Stomach (tissue), 19 donors: ENCODE measurements at places on chromosomes 7 and 10. TPM values are rescaled to one million over a fixed set of nuclear protein-coding genes. Genes with fewer than 3 reads are reported as not detected.
A peak's percentile ranks its signal among the peaks of the same experiment; 100 is the strongest.

ANKRD22 gene
- 7.6 TPM for total RNA-seq

GRCh38 chr7:29647020-29647654, 83.5 kb downstream of the PRR15 start:
- H3K4me3 ChIP-seq: no peak overlapping the region
- no peaks in the 10 kb centered on the region for H3K36me3 ChIP-seq
- H3K4me1 ChIP-seq: no peaks in the 10 kb centered on the region
- no peak for DNase-seq
- no peak overlapping the region for H3K27ac ChIP-seq

GRCh38 chr7:38740041-38740440, 108.9 kb upstream of the AMPH start:
- no peak for DNase-seq
- peaks cover 56% of the 10 kb centered on the region for H3K36me3 ChIP-seq
- no peaks in the 10 kb centered on the region for H3K27me3 ChIP-seq
- no peak overlapping the region for H3K4me3 ChIP-seq
- no peaks in the 10 kb centered on the region for H3K4me1 ChIP-seq

GPR37 gene
- 9.2 TPM for total RNA-seq

GRCh38 chr7:151210087-151210854, at the start of gene H2BK1:
H2BK1 (minus strand) TSS chr7:151210488; CDS start chr7:151210318, 170 bp downstream.
- H3K36me3 ChIP-seq: peaks cover 22% of the 10 kb centered on the region
- peaks cover 15% of the 10 kb centered on the region for H3K27me3 ChIP-seq
- no peak for DNase-seq
- no peak within 1 kb of the TSS for H3K27ac ChIP-seq
- H3K4me1 ChIP-seq: no peaks in the 10 kb centered on the region

GRCh38 chr10:95280637-95281036, 10.2 kb downstream of the PDLIM1 start:
- H3K27me3 ChIP-seq: no peaks in the 10 kb centered on the region
- no peak for DNase-seq
- H3K27ac ChIP-seq: no peak overlapping the region
- peaks cover 49% of the 10 kb centered on the region for H3K4me1 ChIP-seq
- no peaks in the 10 kb centered on the region for H3K36me3 ChIP-seq

DNA sequence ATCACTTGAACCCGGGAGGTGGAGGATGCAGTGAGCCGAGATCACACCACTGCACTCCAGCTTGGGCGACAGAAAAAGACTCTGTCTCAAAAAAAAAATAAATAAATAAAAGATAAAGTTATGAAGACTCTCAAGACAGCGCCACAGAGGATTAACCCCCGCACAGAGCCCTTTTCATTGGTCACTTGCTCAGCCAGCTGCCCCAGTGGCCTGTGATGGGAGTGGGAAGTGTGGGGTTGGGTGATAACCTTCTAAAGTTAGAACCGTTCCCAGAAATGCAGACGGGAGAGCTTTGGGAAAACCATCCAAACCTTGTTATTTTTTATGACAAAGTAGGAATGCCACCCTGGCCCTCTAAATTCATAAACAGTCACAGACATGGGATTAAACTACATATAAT, 57.4 kb downstream of the PARP12 start:
- no peak overlapping the region for H3K4me3 ChIP-seq
- DNase-seq: no peak
- H3K27ac ChIP-seq: no peak overlapping the region
- no peaks in the 10 kb centered on the region for H3K36me3 ChIP-seq

GRCh38 chr7:46681865-46682503, 760.9 kb upstream of the IGFBP3 start:
- no peak overlapping the region for H3K4me3 ChIP-seq
- H3K27me3 ChIP-seq: no peaks in the 10 kb centered on the region
- H3K36me3 ChIP-seq: no peaks in the 10 kb centered on the region
- no peaks in the 10 kb centered on the region for H3K4me1 ChIP-seq
- no peak overlapping the region for H3K27ac ChIP-seq

- H3K4me3 ChIP-seq: no peak overlapping the region
- no peak overlapping the region for H3K27ac ChIP-seq
- H3K27me3 ChIP-seq: no peaks in the 10 kb centered on the region
- H3K4me1 ChIP-seq: peaks cover 43% of the 10 kb centered on the region
- DNase-seq: no peak
Observed at GRCh38 chr10:88526501-88527105, 56.5 kb downstream of the RNLS start.

AMPH gene
- total RNA-seq: 4.6 TPM

- H3K4me3 ChIP-seq: no peak overlapping the region
- no peak overlapping the region for H3K27ac ChIP-seq
- H3K4me1 ChIP-seq: peaks cover 23% of the 10 kb centered on the region
- peaks cover 41% of the 10 kb centered on the region for H3K36me3 ChIP-seq
Observed at GRCh38 chr7:107614425-107614824, 34.4 kb downstream of the BCAP29 start.

DNA sequence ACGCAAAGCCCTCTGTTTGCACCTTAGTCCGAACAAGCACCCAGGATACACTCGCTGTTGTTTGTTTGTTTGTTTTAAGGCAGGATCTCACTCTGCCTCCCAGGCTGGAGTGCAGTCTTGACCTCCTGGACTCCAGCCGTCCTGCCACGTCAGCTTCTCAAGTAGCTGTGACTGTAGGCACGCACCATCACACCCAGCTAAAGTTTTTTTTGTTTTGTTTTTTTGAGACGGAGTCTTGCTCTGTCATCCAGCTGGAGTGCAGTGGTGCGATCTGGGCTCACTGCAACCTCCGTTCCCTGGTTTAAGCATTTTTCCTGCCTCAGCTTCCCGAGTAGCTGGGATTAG, 76.8 kb downstream of the CTBP2 start:
- peaks cover 22% of the 10 kb centered on the region for H3K36me3 ChIP-seq
- H3K27me3 ChIP-seq: no peaks in the 10 kb centered on the region
- DNase-seq: no peak
- H3K4me1 ChIP-seq: peaks cover 56% of the 10 kb centered on the region
- H3K4me3 ChIP-seq: no peak overlapping the region
- peak overlapping the region; percentile 79 for H3K27ac ChIP-seq

DNA sequence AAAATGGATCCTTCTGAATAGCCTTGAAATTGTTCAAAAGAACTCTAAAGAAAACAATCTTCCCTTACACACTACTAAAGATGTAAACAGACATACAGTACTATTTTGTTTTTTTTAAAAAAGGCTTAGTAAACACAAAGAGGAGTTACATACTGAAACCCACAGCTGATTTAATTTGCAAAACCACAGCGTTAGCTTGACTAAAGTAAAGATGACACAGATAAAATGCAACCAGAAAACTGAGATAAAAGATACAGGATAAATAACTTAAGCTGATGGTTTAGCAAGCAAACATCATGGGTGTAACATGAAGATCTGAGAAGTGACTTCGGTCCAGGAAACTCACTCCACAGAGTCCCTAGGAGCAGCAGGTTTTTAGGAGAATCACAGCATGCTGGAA, 21.8 kb downstream of the PRKCQ start:
- H3K27me3 ChIP-seq: no peaks in the 10 kb centered on the region
- no peak for DNase-seq
- no peaks in the 10 kb centered on the region for H3K36me3 ChIP-seq
- peak overlapping the region; percentile 4 for H3K27ac ChIP-seq
- no peak overlapping the region for H3K4me3 ChIP-seq

DNA sequence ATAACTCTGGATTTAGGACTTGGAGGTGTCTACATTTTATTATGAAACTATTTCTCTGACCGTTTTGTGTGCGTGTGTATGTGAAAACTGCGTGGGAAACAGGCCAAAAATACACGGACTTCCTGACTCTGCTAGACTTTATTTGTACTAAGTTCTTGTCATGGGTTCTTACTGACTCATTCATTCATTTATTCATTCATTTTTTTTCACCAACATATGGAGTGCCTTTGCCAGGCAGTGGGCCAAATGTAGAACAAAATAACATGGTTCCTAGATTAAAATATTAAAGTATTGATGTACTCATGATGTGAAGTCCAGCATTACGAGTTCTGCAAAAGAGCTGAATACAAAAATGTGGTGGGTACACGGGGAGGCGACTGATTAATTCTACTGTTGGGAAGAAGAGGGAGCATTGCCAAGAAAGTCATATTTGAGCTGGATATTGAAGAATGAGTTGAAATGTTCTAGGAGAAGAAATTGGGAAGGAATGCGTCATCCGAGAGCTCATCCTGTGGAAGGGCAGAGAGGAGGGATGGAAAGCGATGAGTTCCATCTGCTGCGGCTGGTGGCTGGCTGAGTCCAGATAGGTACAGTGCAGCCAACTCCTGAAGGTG, 24.6 kb downstream of the CACNB2 start:
- H3K27ac ChIP-seq: peak overlapping the region; percentile 45
- no peaks in the 10 kb centered on the region for H3K4me1 ChIP-seq
- H3K36me3 ChIP-seq: no peaks in the 10 kb centered on the region
- no peaks in the 10 kb centered on the region for H3K27me3 ChIP-seq
- no peak for DNase-seq
